ENCODE measurements at places on chromosomes 16 and 17.

DNA sequence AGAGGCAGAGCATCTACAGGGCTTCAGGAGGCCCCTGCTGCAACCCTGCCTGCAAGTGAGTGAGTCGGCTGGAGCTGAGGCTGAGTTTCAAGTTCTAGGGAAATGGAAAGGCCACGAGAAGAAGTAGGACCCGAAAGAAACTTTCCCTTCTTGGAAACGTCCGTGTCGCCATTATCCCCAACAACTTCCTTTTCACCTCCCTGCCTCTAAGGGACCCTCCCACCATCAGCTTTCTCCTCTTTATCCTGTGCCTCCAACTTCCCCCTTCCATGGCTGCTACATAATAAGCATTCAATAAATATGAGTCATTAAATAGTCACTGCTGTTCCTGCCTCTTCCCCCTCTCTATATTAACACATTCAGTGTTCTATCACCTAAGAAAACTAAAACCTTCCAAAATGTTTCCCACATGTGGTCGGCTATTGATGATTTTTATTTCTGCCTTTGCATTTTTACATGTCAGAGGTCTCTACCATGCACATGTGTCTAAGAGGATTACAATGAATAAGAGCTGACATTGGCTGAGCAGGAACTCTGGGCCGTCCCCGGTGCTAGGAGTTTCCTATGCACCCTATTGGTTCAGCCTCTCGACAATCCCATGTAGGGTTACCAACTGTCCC, 115.9 kb upstream of the TNRC6C start:
- DNase-seq = peak; percentile 94

DNA sequence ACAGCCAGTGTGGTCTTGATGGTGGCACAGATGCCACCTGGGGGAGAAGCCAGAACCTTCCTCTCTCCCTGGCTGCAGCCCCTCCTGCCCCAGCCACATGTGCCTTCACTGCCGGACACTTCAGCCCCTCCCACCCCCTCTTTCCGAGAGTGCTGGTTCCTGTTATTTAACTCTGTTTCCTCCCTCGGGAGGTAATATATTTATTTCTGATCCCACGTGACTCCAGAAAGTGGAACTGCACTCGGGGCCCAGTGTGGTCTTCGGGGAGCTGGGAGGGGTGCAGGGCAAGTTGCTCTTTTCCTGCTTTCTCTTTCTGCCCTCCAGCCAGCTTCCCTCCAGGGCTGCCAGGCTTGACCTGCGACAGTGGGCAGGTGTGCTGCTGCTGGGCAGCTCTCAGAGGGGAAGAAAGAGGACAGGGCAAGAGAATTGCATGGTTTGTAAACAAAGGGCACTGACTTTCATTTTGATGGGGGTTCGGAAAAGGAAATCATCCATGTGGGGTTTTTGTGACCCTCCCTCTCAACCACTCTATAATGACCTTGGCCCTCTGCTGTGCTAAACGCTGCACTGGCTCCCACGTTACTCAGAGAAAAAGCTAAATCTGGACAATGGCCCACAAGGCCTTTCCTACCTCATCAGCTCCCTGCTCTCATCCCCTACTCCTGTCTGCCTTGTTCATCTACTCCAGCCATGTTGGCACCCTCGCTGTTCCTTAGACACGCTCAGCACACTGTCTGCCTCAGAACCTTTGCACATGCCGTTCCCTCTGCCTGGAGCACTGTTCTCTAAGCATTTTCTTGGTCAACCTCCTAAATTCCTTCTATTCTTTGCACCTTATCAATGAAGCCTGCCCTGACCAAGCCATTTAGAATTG, 8.2 kb upstream of the CIITA start:
- peak; percentile 75 for DNase-seq

- no peak for DNase-seq
Observed at GRCh38 chr17:56973520-56973919, 4.4 kb upstream of the SCPEP1 start.

DNA sequence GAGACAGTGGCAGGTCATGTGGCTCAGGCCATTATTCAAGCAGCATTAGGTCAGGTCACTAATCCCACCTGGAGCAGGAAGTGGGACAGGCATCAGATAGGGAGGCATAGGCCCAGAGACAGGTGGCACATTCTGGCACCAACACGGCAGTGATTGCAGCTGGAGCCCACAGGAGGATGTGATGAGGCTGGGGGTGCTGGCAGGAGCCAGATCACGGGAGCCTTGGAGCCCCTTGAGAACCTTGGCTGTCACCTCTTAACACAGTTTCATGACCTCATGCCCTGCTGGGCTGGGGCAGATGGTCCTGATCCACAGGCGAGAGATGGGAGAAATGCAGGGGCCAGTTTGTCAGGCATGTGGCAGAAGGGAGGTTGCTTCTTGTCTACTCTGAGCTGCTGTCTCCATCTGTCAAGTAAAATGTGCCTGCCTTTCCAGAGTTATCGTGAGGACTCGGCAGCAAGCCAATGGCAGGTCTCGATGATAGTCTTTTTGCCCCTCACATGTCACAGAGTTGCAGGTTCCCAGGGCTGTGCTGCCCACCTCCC, 109.6 kb downstream of the CLEC16A start:
- no peak for DNase-seq

DNA sequence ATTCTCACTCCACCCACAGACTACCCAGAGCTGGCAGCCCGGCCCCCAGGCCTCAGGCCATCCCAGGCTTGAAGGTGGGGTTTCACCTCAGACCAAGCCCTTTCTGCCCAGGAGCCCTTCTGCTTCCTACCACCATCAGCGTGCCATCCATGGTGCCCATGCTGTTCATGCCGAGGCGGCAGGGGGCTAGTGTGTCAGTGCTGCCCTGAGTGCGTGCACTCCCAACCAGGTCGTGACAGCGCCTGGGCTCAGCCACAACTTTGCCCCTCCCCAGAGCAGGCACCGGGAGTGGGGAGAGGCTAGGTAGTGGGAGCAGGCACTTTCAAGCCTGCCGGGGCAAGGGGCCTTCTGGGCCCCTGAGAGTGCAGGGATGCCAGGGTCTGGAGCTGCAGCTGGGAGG, 8.5 kb downstream of the B3GNT9 start:
- DNase-seq = no peak

DNA sequence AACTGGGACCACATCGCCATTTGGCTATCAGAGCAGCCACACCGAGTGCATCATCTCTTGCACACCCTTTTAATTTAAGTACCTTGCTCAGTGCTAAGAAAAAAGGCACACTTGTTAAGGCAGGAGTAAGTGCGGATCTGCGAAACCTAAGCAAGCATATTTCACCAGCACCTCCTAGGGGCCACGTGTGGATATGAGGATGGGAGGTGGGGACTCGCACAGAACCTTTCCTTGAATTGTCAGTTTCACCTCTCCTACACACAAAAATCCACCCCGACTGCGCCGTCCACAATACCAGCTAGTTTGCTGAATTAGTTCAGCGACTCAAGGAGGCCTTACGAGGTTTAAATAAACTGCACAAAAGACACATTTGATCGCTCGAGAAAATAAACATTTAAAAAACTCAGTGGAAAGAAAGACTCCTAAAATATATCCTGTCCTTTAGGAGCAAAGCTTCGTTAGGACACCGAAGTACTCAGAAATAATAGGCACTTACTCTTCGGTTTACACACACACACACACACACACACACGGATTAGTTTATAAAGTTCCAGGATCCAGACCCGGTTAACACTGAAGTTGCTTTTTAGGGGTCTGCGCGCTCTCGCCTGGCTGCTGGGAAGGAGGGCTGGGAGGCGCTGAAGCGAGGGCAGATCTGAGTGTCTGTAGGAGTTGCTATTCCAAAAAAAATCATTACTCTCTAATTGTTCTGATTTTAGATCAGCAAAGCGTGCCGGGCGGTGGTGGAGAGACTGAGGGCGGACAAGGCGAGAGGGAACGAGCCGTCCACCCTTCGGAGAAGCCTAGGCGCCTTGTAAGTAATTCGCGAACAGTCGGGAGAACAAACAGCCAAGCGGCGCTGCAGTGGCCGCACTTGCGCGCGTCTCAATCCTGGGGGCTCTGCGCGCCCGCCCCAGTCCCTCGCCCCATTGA, 1.0 kb upstream of the KCNJ2 start:
- DNase-seq = peak; percentile 30

GRCh38 chr16:6836766-6837165, 495.9 kb upstream of the RBFOX1 start:
- DNase-seq = no peak

GRCh38 chr16:278863-279366, 1.5 kb upstream of the ARHGDIG start:
- no peak for DNase-seq

DNA sequence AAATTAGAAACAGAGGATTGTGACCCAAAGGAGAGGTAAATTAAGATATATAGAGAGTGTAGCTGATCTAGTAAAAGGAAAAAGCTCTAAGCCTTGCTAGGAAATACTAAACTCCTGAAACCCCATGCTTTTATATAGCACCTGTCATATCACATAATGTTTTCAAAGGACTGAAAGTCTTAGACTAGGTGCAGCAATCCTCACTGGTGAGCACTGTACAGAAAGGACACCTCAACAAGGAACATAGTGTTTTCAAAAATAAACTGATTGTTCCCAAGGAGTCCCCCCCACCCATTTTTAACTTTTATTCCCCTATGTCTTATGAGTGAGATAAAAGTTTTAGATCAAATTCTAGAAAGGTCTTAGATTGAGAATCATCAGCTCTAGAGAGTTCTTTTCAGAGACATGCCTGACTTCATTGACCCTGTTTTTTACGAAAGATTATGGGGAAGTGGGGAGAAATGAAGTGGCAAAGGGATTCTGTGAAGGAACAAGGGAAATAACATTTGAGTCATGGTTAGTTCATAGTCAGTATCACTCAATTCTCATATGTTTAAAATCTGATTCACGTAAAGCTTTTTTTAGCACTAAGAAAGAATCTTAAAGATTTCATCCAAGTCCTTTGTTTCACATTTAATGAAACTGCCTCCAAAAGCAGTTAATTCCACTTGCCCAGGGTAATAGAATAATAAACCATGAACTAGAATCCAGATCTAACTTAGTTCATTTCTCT, 166.4 kb downstream of the CYB561 start:
- peak; percentile 55 for DNase-seq

DNA sequence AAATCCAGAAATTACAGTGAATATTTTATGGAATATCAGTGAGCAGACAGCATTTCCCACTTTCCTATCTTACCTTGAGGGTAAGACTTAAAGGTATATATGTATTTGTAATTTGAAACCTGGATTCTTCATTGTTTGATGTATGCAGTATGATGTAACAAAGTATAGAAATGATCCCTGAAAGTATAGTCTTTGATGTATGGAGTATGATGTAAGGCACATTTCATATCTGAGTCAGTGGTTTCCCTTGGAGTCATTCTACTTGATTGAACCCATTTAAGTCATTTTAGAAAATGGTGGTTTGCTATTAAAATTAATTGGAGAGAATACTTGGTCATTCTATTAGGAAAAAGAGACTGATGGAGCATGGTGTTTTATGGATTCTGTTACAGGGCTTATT, 10.1 kb downstream of the AMZ2 start:
- peak; percentile 38 for DNase-seq

- peak; percentile 97 for DNase-seq
Observed at GRCh38 chr17:10151667-10152496, 46.5 kb downstream of the GAS7 start.

DNA sequence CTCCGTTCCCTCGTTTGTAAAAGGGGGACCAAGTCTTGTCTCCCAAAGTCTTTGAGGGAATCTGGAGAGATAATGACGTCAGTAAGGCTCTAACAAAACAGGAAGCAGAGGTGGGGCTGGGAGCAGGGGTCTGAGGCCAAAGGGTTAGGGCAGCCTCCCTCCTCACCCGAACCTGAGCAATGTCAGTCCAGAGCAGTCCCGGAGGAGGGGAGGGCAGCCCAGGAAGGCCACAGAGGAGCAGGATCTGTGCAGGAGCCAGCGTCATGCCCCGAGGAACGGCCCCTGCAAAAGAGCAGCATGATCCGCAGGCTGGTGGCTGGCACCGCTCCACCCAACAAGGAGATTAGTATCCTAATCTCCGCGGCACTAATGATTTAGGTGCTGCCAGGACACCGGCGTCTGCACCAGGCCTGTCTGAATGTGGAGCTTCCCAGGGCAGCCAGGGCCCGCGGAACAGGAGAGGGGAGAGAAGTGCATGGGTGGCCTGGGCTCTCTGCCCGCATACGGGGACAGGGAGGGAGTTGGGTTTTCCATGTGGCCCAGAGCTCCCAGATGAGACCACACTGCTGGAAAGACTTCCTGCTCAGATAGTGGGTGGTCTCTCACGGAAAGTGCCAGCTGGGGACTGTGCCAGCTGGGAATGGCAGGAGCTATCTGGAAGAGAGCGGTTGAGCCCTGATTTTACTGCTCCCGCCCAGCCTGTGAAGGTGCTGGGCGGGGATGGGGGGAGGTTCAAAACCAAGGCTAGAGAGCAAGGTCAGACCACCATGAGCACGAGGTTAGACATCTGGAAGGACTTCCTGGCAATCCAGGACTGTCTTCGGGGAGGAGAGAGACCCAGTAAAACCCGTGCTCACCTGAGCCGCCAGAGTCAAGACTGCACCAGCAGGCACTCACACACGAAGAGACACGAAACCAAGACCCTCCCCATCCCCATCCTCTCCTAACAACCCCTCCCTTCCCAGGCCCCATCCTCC, 11.0 kb upstream of the KRT17 start:
- DNase-seq = no peak

- no peak for DNase-seq
Observed at GRCh38 chr16:88368036-88368435, 14.7 kb upstream of the ZNF469 start.

DNA sequence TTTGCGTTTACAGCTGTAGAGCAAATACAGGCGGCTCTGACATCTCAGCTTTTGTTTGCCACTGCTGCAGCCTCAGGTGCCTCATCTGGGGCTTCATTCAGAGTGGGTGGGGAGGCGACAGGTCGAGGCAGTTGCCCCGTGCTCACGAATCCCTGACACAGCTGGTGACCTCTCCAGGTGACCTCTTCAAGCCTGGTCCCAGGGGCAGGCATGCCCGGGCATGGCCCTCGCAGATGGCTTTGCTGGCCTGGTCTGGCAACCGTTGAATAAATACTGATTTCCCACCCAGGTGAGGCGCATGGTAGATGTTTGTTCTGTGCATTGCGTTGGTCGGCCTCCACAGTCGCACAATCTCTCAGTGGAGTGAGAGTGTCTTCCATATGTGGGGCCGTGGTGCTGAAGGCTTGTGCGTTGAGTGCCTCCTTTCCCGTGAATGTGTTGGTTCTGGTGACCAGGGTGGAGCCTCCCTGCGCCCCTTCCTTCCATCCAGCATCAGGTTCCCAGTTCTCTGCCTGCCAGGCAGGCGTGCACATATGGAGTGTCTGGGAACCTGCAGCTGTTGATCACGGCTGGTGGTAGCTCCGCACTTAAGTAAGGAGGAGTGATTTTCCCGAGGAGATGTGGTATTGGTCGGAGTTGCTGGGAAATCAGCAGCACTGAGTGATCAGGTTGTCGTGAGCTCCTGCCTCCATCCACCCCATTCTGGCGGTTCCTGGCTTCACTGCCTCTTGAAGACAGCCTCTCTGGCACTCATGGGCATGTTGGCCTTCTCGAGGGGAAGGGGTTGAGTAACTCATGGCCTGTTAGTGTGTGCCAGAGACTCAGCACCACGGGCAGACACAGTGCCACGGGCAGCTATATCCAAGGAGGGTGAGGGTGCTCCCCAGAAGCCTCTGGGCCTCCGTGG, 149.7 kb downstream of the RPTOR start:
- no peak for DNase-seq

Measured in CD14-positive monocyte (primary cell).